ENCODE measurements at places on chromosomes 5 and 9.

DNA sequence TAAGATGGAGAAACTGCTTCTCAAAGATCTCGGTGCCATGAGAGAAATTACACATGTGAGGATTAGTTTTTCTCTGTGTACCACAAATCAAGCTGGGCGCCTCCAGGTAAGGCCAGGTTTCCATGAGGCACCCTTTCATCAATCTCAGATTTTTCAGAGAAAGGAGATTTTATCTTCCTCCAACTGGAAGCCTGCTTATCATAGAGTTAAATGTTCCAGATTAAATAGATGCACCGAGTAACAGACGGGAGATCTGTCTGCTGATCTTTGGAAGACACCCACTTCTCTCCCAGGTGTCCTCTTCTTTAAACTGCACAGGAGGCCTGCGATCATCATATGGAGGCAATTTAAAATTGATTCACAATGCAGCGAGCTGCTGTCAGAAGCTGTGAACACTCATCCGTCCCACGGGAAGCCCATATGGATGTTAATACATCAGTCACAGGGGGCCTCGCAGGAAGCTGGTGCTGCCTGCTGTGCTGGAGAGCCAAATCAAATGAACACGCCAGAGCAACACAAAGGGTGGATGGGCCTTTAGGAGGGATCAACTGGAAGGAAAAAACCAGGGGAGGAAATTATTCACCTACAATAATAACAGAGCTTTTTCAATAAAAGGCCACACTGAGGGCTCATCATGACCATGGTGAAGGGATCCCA, 93.3 kb downstream of the TLE1 start:
- DNase-seq, result no peak

GRCh38 chr5:6464441-6464840, 15.8 kb downstream of the UBE2QL1 start:
- DNase-seq, result no peak

- DNase-seq, result no peak
Measured at GRCh38 chr5:58240322-58240721, 219.6 kb downstream of the PLK2 start.

GRCh38 chr9:36423206-36423605, 23.1 kb upstream of the RNF38 start:
- DNase-seq, result no peak

DNA sequence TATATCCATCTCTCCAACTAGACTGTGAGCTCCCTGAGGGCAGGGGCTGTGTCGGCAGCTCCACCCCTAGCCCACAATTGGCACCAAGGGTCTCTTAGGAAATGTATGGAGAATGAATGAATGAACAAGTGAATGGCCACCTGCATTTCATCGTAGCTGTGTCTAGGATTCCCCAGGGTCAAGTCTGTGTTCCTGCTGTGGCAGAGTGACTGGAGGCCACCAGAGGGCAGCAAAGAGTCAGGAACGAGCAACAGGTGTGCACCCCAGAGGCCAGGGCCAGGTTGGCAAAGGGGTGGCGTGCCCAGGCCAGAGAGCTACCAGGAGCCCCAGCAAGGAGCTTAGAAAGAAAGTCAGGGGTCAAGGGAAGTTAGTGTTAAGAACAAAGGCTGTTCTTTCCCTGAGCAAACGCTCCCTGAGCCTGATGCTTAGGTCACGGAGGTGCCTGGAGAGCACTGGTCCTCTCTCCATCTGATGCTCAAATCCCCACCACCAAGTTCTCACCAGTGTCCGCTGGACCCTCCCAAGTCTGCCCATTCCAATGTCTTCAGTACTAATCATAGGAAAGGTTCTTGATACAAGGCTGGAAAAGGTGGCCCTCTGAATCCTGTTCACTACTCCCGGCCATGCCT, 160.7 kb downstream of the PAX5 start:
- peak; percentile 74 for DNase-seq
